ENCODE measurements at places on chromosomes 11 and 22.

- DNase-seq = no peak
Observed at GRCh38 chr11:112694245-112694644, 267.0 kb upstream of the NCAM1 start.

DNA sequence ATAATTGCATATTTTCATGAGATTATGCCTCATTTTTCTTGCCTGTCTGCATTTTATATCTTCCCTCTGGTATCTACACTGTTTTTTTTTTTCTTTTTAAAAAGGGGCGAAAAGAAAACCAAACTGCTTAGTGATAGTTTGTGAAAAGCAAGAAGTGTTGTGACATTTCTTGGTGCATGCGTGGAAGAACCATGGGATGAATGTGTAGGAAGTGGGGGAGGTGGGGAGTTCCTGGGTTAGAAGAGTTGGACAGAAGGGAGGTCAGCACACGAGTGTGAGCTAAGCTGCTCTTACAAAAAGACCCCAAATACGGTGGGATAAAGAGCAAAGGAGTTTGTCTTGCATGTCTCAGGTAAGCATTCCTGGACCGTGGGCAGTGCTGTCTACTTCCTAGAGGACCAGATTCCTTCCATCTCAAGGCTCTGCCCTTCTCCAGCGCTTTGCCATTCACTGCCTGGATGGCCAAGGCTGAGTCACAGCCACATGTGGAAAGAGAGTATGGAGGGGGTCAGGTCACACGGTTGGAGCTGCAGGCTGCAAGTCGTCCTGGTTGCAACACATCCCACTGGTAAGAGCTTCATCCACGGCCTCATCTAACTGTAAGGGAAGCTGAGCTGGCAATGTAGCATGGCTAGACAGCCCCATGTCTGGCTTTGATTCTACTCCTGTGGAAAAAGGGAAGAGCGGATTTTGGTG lies 300.6 kb downstream of the DDX10 start:
- no peak for DNase-seq

GRCh38 chr22:36226189-36226588 lies 13.1 kb downstream of the APOL2 start:
- DNase-seq = no peak

DNA sequence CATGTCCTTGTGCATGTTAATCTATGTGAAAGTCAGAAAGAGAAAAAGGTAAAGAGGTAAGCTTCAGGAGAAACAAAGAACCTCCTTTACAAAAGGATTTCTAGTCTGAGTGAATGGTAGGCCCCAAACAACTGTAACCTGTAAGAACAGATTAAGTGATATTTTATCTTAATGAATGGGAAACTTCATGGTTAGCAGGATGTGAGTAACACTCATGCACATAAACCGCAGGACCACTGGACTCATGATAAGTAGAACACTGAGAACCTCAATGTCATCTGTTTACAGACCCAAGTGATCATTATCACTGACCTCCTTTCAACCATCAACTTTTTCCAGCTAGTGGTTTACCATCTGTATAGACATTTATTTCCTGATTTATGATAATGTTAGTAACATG lies 19.9 kb downstream of the OR8G5 start:
- no peak for DNase-seq

DNA sequence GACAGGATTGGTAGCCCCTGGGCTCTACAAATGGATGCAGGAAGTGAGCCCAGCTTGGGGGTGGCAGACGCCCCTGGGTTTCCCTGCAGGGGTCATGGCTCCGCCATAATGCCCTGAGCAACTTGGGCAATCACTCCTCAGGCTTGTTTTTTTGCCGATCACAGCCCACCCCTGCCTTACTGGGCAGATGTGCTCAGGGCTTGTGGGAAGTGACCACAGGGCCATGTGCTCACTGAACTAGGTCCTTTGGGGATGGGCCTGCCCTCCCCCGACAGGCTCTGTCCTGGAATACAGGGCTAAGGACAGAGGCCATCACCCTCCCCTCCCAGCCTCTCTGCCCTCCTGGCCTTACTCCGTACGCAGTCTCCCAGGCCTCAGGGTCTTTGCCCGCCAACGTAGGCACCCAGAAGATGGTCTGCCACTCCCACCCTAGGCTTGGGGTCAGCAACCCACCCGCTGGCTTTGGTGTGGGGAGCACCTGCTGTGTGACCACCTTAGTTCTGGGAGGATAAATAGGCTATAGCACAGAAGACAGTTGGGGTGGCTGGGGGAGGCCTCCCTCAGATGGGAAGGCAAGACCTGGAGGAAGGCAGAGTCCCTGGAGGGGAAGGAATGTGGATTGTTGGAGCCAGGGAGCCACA lies 3.8 kb downstream of the RPLP2 start:
- DNase-seq = no peak

DNA sequence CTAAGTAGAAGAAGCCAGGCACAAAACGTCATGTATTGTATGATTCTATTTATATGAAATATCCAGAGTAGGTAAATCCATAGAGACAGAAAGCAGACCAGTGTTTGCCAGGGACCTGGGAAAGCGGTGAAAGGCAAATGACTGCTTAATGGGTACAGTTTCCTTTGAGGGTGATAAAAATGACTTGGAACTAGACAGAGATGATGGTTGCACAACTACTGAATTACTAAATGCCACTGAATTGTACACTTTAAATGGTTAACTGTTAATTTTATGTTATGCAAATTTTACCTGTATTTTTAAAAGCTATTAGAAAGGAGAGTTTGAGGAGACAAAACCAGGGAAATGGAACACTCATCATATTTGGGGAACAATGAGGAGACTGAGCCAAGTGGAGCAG lies 61.8 kb upstream of the USP47 start:
- no peak for DNase-seq

Measured in CD4-positive, alpha-beta T cell (primary cell).